Osteocyte (in vitro differentiated cells): ENCODE measurements at places on chromosomes 16 and 17. TPM values are rescaled to one million over a fixed set of nuclear protein-coding genes. Genes with fewer than 3 reads are reported as not detected.

Gene RANGRF
- 29.3 and 29.8 TPM in 2 replicates for total RNA-seq

Gene CCDC40
- 9.5 and 10.5 TPM in 2 replicates for total RNA-seq

DNA sequence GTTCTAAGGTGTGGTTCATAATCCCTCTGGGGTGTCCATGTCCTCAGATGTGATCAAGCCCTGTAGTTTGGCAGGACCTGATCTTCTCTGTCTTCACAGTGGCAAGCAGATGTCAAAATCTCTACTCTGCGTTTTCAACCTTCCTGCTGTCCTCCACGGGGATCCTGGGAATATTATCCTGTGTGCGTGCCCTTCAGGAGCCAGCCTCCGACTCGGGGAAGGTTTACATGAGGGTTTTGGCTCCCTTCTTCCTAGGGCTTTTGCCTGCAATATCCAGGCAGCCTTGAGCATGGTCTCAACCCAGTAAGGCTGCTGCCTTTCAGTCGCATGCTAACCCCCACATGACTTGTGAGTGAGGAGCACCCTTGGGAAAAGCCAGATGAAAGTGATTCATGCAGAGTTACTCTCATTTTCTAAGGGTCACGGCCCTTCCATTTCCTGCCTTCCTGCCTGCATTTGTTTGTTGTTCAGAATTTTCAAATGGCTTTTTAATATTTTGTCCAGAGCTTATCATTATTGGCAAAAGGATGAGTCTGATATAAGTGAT is 202.2 kb upstream of the CHMP6 start:
- peak overlapping the region; percentile 43 for H3K4me3 ChIP-seq
- no peak for DNase-seq
- peaks cover 5% of the 10 kb centered on the region for H3K36me3 ChIP-seq
- peaks cover 94% of the 10 kb centered on the region for H3K4me1 ChIP-seq
- H3K27me3 ChIP-seq = no peaks in the 10 kb centered on the region

Gene SMCR8
- 19.8 and 21.2 TPM in 2 replicates for total RNA-seq

Gene RASD1
- 1.2 and 1.6 TPM in 2 replicates for total RNA-seq

Gene SRCAP
- 69.2 and 73.5 TPM in 2 replicates for total RNA-seq

DNA sequence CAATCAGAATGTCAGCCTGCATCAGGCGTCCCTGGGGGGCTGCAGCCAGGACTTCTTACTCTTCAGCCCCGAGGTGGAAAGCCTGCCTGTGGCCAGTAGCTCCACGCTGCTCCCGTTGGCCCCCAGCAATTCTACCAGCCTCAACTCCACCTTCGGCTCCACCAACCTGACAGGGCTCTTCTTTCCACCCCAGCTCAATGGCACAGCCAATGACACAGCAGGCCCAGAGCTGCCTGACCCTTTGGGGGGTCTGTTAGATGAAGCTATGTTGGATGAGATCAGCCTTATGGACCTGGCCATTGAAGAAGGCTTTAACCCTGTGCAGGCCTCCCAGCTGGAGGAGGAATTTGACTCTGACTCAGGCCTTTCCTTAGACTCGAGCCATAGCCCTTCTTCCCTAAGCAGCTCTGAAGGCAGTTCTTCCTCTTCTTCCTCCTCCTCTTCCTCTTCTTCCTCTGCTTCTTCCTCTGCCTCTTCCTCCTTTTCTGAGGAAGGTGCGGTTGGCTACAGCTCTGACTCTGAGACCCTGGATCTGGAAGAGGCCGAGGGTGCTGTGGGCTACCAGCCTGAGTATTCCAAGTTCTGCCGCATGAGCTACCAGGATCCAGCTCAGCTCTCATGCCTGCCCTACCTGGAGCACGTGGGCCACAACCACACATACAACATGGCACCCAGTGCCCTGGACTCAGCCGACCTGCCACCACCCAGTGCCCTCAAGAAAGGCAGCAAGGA is 10.4 kb downstream of the NFE2L1 start:
- peaks cover 38% of the 10 kb centered on the region for H3K4me1 ChIP-seq
- no peak for DNase-seq
- H3K4me3 ChIP-seq = no peak overlapping the region
- H3K27ac ChIP-seq = peak overlapping the region; percentile 80
- H3K27me3 ChIP-seq = no peaks in the 10 kb centered on the region
- peaks cover 52% of the 10 kb centered on the region for H3K36me3 ChIP-seq

DNA sequence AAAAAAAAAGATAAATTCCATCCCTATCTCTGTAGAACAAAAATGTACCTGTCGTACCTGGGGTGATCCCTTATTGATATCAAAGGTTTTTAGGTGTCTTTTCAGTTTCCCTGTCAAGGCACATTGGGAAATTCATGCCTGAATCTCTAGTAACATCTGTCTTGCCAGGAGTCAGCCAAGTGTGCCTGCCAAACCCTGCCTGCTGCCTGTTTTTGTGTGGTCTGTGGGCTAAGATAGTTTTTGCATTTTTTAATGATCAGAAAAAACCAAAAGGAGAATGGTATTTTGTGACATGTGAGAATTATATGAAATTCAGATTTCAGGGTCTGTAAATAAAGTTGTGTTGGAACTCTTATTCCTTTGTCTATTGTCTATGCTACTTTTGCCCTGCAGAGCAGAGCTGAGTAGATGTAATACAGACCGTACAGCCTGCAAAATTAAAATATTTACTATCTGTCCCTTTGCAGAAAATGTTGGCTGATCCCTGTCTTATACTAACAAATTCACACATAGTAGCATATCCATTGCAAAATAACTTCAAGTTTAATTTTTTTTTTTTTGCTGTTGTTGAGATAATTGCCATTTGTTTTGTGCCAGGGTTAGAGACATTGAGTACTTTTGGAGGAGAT is 13.0 kb upstream of the CHP2 start:
- no peak overlapping the region for H3K4me3 ChIP-seq
- no peaks in the 10 kb centered on the region for H3K4me1 ChIP-seq
- no peak overlapping the region for H3K27ac ChIP-seq
- peaks cover 7% of the 10 kb centered on the region for H3K27me3 ChIP-seq
- DNase-seq = no peak

DNA sequence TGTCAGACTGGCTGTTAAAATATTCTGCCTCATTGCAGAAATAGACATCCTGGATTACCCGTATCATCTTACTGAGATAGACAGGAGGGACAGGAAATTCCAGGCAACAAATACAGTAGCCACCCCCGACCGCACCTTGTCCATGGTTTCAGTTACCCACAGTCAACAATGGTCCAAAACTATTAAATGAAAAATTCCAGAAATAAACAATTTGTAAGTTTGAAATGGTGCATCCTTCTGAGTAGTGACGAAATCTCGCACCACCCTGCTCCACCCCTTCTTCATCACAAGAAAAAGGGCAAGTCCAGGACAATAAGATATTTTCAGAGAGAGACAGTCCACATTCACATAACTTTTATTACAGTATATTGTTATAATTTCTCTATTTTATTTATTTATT is 23.6 kb upstream of the PRSS54 start:
- no peak for DNase-seq
- peaks cover 25% of the 10 kb centered on the region for H3K27me3 ChIP-seq
- H3K4me1 ChIP-seq = no peaks in the 10 kb centered on the region
- H3K4me3 ChIP-seq = no peak overlapping the region
- H3K27ac ChIP-seq = no peak overlapping the region

Gene TP53TG3
- not detected in 2 replicates for total RNA-seq

Gene CPD
- total RNA-seq = 70.1 and 72.4 TPM in 2 replicates

Gene ASPSCR1
- total RNA-seq = 45.9 and 47.1 TPM in 2 replicates

DNA sequence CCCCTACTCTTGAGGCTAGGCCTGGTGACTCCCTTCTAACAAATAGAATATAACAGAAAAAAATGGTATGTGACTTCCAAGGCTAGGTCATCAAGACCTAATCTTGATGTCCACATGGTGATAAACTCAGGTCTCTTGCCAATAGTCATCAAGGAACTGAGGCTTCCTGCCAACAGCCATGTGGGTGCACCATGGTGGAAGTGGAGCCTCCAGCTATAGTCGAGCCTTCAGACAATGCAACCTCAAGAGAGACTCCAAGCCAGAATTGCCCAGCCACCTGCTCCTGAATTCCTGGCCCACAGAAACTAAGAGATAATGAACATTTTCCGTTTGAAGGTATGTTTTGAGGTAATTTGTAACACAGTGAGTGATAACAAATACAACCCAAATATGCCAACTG is 55.9 kb upstream of the SREBF1 start:
- H3K36me3 ChIP-seq = peaks cover 43% of the 10 kb centered on the region
- H3K4me1 ChIP-seq = peaks cover 16% of the 10 kb centered on the region
- no peak for DNase-seq
- no peak overlapping the region for H3K27ac ChIP-seq

Gene LPCAT2
- 9.6 and 11.1 TPM in 2 replicates for total RNA-seq

- no peak overlapping the region for H3K4me3 ChIP-seq
- no peaks in the 10 kb centered on the region for H3K36me3 ChIP-seq
- H3K4me1 ChIP-seq = peaks cover 16% of the 10 kb centered on the region
- H3K27me3 ChIP-seq = peaks cover 35% of the 10 kb centered on the region
- DNase-seq = no peak
Measured at GRCh38 chr17:38656959-38657823, 17.6 kb downstream of the EPOP start.

DNA sequence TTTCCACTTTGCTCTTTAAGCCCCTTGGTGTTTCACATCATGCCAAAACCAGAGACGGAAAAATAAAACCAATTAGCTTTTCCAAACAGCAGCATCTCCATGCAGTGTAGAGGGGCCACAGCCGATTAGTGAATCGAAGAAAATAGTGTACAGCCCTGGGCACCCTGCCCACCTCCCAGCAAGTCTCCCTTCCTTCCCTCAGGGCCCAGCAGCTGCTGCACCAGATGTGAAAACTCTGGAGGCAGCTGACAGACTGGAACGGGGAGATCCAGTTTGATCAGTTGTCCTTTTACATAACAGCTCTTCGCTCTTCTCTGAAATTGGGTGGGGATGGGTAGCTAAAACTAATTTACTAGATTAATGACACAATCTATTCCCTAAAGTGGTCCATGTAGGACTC is 19.3 kb downstream of the TMEM11 start:
- no peak overlapping the region for H3K27ac ChIP-seq
- H3K4me3 ChIP-seq = no peak overlapping the region
- no peaks in the 10 kb centered on the region for H3K27me3 ChIP-seq
- H3K4me1 ChIP-seq = peaks cover 15% of the 10 kb centered on the region
- peaks cover 21% of the 10 kb centered on the region for H3K36me3 ChIP-seq

GRCh38 chr17:31750578-31750977 is 108.5 kb downstream of the COPRS start:
- no peak for DNase-seq
- no peaks in the 10 kb centered on the region for H3K27me3 ChIP-seq
- H3K4me1 ChIP-seq = peaks cover 9% of the 10 kb centered on the region
- no peaks in the 10 kb centered on the region for H3K36me3 ChIP-seq
- H3K4me3 ChIP-seq = no peak overlapping the region
- no peak overlapping the region for H3K27ac ChIP-seq

DNA sequence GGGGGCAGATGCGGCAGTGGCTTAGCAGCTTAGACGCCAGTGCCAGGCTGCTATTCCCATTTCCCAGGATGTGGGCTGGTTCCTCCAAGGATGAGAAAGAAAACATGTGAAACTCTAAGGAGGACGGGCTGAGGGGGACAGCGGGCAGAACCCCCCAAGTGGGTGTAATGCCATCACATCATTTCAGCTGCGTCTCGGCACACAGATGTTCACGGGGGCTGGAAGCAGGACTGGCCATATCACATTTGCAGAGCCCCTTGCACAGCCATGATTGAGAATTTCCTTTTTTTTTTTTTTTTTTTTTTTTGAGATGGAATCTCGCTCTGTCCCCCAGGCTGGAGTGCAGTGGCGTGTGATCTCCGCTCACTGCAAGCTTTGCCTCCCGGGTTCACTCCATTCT is 15.3 kb upstream of the GINS2 start:
- peaks cover 3% of the 10 kb centered on the region for H3K27me3 ChIP-seq
- H3K4me1 ChIP-seq = no peaks in the 10 kb centered on the region
- no peak overlapping the region for H3K4me3 ChIP-seq
- DNase-seq = no peak
- no peaks in the 10 kb centered on the region for H3K36me3 ChIP-seq
- H3K27ac ChIP-seq = no peak overlapping the region

- no peak for DNase-seq
- no peaks in the 10 kb centered on the region for H3K36me3 ChIP-seq
- H3K27ac ChIP-seq = no peak overlapping the region
Measured at GRCh38 chr16:22164482-22164881, 2.2 kb downstream of the SDR42E2 start.

- H3K4me1 ChIP-seq = peaks cover 7% of the 10 kb centered on the region
- no peak overlapping the region for H3K27ac ChIP-seq
- H3K27me3 ChIP-seq = no peaks in the 10 kb centered on the region
- no peak overlapping the region for H3K4me3 ChIP-seq
Measured at GRCh38 chr17:65155622-65156021, 18.5 kb downstream of the RGS9 start.

DNA sequence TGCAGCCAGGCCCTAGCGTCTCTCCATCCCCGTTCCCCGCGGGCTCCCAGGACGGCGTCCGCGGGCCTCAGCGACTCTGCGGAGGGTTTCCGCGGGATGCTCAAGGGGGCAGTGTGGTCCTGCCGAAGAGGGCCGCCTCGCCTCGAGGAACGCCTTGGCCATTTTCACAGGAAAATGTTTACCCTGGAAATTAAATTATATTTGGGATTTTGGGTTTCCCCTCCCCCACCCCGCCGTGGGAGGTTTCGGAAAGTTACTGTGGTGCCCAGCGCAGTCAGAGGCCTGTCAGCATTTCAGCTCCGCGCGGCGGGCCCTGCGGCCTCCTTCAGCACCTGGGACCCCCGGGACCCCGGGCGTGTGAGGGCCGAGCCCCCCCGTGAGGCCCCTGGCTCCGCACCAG is 94.5 kb downstream of the PCTP start:
- no peaks in the 10 kb centered on the region for H3K36me3 ChIP-seq
- H3K27me3 ChIP-seq = peaks cover 8% of the 10 kb centered on the region
- H3K4me1 ChIP-seq = no peaks in the 10 kb centered on the region
- no peak for DNase-seq
- no peak overlapping the region for H3K4me3 ChIP-seq
- H3K27ac ChIP-seq = no peak overlapping the region

Gene MSL1
- total RNA-seq = 85.9 and 86.8 TPM in 2 replicates

DNA sequence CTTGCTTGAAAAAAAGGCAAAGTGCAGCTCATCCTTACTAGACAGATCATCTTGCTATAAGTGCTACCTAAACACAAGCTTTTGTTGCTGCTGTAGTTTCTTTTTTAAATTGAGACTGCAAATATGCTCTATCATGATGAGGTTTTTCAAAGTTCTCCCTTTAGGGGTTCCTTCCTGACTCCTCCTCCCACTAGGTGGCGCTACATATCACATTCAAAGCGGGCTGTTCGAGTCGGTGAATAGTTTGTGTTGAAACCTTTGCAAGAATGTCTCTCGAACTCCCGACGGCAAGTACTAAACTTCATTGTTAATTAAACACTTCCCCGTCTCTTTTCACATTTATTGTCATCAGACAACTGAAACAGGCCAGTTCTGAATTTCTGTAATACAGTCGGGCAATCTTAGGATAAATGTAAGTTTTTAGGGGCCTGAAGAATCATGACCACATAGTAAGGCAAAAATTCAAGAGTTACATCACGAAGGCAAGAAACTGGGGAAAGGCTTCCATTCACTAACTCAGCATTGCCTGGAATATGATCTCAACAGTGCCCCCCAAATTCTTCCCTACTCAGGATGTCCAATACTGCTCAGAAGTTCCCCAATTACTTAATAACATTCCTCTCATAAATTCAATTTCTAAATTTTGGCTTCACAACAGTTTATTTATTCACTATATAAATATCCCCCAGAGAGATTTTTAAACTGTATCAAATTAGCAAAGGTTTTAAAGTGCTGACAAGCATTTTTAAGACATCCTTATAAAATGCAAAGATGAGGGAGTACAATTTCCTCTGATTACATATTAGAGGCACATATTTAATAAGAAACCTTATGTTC is 6.7 kb downstream of the HS3ST3A1 start:
- peak overlapping the region; percentile 54 for H3K27ac ChIP-seq
- DNase-seq = peak; percentile 94
- H3K4me3 ChIP-seq = no peak overlapping the region
- H3K36me3 ChIP-seq = no peaks in the 10 kb centered on the region
- peaks cover 43% of the 10 kb centered on the region for H3K4me1 ChIP-seq
- H3K27me3 ChIP-seq = no peaks in the 10 kb centered on the region
